ENCODE measurements at places on chromosomes 7 and 10.

GRCh38 chr7:80619741-80620140 lies 18.7 kb upstream of the CD36 start:
- DNase-seq = no peak

- DNase-seq = no peak
These were observed 450.9 kb upstream of the CNTNAP2 start for GRCh38 chr7:145665499-145666258.

GRCh38 chr7:128210590-128211570 lies 30.2 kb upstream of the LEP start:
- DNase-seq = no peak

- no peak for DNase-seq
These were observed 23.6 kb upstream of the CD36 start for GRCh38 chr7:80614851-80615271.

- DNase-seq = no peak
These were observed 122.0 kb upstream of the UNC5B start for GRCh38 chr10:71090330-71090729.

DNA sequence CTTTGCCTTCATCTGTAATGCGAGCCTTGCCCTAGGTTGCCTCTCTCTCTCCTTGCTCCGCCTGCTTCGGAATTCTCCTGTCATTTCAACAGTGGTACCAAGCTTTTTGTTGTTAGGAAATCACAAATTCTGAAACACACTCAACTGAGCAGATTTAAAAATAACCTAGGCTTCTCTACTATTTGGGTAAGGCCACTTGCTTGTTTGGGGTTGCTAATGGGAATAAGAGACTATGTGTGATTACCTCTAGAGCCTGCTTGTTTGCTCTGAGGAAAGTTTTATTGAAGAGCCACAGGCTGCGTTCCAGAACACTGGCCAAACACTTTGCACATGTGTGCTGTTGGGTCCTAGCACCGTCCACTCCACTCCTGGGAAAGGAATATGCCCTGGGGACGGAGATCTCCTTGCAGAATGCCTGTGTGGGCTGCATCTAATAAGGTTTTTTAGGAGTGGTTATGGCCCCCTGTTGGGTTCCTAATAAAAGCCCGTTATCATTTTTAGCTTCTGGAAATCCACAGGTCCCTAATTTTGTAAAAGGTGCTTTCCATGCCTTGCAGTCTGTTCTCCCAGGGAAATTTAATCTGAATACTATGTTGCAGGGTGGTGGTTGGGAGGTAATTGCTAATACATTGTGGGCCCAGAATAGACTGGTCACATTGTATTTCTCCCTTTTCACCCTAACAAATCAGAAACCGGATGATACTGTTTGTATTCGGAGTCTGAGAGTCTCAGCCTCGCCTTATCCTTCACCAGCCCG lies 68.7 kb upstream of the KLF6 start:
- DNase-seq = no peak

GRCh38 chr10:58479045-58479444 lies 33.6 kb upstream of the BICC1 start:
- no peak for DNase-seq

GRCh38 chr7:134443396-134444070 lies 15.4 kb downstream of the AKR1B1 start:
- DNase-seq = no peak

- no peak for DNase-seq
These were observed 3.1 kb upstream of the GOT1 start for GRCh38 chr10:99433378-99434020.

GRCh38 chr7:136403591-136403990 lies 426.4 kb upstream of the MTPN start:
- DNase-seq = no peak

- DNase-seq = no peak
These were observed 73.1 kb upstream of the HPS1 start for GRCh38 chr10:98519841-98520240.

- DNase-seq = no peak
These were observed 131.7 kb downstream of the DGKI start for GRCh38 chr7:137715121-137715520.

DNA sequence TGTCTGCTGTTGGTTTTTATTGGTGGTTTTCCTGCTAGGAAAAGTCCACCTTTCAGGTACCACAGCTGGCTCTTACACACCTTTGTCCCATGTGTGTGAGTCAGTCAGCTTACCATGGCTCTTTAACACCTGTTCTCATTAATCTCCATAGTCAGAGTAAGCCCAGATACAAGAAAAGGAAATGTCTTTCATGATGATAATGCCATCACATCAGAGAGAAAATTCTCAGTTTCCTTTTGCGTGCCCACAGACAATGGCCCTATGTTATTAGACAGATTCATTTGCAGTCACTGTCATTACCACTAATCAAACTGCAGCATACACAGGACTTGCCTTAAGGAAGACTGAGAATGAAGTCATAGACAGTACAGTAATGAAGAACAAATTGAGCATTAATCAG lies 1583.6 kb upstream of the LRRTM3 start:
- no peak for DNase-seq

DNA sequence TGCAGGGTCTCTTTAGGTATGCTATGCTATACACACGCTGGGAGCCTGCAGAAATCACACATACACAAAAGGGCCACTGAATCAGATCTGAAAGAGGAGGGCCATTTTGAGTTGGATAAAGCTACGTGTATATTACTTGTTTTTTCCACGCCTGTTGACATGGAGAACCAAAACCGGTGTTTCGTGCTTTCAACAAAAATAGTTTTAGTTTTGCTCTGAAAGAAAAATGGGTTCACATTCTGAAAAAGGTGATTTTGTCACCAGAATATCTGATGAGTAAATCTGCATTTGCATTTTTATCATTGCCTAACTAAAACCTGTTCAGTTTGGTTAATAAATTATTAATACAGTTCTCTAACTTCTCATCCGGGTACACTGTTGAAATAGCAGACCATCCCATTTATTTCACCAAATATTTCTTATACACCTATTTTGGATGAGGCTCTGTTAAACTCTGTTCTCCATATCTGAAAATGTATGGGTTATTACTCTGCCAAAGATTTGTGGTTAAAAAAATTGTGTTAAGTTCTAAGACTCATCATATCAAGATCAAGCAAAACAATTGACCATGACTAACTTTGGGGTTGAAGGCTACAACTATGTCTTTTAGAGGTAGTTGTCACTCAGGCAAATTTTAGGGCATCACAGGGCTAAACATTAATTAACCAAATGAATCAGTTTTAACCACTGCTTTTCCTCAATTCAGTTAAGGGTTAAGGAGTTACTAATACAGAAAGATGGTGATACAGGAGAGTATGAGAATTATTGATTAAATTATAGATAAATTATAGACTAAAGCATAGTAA lies 101.2 kb upstream of the RPA3 start:
- DNase-seq = no peak

DNA sequence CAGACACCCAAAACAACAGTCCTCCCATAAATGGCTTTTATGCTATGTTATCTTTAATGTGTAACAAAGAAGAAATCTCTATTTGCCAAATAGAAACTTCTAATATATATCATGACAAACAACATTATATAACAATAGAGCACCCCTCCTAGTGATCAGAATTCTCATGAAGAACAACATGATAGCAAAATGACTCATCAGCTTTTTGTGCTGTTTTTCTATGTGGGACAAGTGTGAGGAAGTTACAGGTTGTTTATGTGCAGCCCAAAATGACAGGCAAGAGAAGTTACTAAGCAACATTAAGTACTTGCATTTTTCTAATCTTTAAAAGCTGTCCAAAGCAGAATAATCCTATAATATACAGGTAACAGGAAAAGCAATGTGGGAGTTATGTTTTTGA lies 7.7 kb downstream of the DGKB start:
- no peak for DNase-seq

DNA sequence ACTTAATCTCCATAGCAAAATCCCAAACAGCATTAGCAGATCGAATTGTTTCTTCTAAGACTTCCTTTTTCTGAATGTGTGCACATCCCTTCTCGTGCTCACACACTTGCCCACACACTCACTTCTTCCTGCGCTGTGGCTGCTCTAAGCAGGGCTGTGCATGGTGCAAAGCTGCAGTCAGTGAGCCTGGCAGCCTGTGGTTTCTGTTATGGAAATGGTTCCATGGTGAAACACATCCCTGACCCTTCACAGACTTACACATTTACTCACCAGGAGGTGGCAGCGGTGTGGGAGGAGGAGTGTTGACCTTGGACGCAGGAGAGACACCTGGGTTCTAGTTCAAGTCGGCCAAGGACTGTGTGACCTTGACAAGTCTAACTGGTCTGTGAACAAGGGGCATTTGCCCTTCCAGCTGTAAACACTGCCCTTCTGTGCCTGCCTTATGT lies 24.9 kb downstream of the MTURN start:
- DNase-seq = no peak

GRCh38 chr10:35754519-35754918 lies 112.4 kb upstream of the FZD8 start:
- DNase-seq = no peak

DNA sequence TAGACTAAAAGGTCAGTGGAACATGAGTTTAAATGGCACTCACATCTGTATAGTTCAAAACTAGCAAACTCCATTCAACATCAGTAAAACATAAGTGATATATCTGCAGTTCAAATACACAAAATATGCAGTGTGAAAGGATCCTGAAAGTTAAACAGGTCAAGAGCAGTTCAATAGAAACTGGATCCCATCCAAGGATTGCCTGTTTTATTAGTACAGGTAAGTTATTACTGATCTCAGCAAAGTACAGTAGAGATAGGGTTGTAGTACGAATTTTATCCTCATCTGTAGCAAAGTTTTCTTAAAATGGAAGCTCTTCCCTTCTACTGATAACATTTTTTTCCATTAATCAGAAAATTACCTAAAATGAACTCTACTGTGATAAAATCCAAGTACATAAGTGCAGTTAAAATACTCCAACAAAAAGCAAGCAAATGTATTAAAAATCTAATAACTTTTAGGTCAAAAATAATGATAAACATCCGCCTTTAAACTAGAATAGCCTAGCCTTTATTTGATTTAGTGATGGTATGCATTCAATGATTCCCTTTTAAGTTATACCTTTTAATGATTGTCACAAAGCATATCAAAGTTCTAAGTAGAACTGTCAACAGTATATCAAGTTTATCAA lies 2.2 kb downstream of the ZNF800 start:
- no peak for DNase-seq

DNA sequence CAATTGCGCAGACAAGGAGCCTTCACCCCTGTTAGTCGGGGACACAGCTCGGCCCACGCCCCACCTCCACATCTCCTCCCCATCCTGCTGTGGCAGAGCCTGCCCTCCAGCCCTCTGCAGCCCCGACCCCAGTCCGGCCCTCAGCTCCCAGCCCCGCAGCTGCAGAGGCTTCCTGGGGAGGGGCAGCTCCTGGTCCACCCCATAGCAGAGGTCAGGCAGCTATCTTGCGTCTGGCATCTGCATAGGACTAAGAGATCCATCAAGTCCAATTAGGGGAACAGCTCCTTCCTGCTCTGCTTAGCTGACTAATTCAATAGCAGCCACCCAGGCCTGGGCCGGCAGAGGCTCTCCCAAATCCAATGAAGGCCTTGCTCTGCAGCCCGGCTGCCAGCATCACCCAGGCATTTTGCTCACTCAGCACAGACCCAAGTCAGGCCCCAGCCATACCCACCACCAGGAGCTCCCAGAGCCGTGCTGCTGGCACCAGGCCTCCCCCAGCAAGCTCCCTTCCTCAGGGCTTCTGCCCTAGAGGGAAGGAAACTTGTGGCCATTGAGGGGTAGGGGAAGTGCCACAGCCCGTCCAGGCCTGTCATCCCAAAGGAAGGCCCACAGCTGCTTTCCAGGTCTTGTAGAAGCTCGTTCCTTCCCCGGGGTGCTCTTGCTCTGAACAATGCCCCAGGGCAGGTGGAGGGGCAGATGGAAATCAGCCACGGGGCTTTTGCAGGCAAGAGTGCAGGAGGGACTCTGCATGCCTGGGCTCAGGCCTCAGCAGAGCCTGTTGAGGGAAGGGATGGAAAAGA lies 106.2 kb upstream of the RET start:
- DNase-seq = no peak

GRCh38 chr7:46720761-46721160 lies 799.7 kb upstream of the IGFBP3 start:
- DNase-seq = no peak
